ENCODE measurements at places on chromosomes 1 and 21. TPM values are rescaled to one million over a fixed set of nuclear protein-coding genes. Genes with fewer than 3 reads are reported as not detected.
A peak's percentile ranks its signal among the peaks of the same experiment; 100 is the strongest.

DNA sequence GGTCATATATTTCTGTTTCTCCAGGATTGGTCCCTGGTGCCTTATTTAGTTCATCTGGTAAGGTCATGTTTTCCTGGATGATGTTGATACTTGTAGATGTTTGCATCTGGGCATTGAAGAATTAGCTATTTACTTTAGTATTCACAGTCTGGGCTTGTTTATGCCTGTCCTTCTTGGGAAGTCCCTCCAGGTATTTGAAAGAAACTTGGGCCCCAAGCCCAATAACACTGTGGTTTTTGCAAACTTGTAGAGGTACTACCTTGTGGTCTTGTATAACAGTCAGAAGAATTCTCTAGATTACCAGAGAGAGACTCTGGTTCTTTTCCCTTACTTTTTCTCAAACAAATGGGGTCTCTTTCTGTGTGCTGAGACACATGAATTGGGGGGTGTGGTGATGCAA lies 251.4 kb upstream of the B3GALT2 start:
- DNase-seq: no peak

DNA sequence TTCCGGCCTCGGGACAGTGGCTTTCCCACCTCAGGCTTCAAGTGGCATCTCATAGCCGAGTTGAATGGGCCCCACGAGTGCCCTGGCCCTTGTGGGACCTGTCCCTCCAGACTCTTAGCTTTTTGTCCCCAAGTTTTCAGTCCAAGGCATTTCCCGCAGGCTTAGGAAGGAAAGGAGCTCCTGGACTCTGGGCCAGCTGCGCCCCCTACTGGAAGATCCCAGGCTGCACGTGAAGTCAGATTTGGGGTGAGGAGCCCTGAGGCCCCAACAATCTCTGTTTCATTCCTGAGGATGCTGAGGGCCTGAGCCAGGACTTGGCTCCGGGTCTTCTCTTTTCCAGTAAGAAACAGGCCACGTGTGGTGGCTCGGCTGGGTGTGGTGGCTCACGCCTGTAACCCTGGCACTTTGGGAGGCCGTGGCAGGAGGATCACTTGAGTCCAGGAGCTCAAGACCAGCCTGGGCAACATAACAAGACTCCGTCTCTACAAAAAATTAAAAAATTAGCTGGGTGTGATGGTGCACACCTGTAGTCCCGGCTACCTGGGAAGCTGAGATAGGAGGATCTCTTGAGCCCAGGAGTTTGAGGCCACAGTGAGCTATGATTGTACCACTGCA lies 67.4 kb downstream of the ARHGEF10L start:
- DNase-seq: peak; percentile 73

DNA sequence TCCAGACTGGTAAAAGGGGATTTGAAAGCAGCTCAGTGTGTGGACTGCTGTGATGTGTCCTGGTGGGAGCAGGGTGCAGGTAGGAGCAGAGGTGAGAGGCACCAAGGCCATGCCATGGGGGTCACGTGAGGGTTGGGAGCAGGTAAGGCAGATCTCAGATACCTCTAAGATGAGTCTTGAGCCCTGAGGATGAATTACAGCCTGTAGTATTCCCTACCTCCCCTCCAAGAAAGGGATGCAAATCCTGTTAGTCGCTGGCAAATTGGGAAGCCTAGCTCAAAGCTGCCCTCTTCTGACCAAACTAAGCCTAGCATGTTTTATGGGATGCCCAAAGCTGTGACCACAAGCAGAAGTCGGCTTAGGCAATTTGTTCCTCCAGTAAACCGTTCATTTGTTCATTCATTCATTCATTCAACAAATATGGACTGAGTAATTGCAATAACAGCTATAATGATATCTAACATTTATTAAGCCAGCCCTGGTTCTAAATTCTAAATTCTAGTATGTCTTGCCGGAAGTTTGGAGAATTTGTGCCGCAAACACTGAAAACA lies 3.9 kb upstream of the NUAK2 start:
- peak; percentile 85 for DNase-seq

- DNase-seq: no peak
Measured at GRCh38 chr1:115722221-115722620, 46.3 kb downstream of the CASQ2 start.

DNA sequence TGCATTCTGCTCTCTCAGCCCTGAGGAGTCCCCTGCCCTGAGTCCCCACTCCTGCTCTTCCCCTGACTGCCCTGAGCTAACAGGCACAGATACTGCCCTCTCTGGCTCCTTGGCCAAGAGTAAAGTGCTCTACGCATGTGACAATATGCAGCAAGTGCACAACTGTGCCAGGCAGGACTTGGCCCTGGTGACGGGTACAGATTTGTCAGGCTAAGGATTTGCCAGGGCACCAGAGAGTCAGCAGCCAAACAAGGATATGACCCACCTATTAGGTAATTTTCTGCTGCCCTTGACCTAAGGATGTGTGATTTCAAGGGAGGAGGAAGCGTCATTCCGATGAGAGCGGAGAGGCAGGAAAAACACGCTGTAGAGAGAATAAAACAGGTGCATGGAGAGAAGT lies 339.0 kb downstream of the PTPRU start:
- DNase-seq: no peak

DNA sequence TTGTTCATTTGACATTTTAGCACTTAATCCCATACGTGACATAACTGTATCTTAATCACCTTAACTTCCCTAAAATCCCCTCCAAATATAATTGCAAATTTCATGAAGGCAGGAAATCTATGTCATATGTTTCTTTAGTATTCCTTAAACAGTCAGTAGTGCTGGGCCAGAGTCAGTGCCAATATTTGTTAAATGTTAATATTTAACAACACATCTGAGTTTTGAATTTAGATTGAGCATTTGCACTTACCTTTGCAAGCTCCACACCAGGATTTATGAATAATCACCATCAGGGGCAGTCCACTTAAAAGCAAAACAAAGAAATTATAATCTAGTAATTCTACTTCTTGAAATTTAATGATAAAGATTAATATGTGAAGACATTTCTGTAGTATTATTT lies 5.3 kb downstream of the KTI12 start:
- no peak for DNase-seq

DNA sequence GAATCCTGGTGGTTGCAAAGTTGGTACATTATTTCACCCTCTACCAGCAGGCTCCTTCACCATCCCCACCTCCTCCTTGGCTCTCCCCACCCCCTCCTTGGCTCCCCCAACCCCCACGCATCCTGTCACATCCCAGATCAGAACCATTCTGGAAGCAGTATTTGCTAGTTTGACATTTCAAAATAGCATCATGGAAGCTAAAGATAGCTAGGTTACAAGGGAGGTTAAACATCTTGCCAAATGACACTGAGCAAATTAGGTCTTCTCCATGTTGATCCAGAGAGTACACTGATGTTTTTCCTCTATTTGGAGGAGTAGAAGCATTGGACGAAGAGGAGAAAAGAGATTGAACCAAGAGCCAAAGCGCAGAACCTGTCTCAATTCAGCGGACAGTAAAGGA lies 158.9 kb upstream of the FGGY start:
- DNase-seq: no peak

DNA sequence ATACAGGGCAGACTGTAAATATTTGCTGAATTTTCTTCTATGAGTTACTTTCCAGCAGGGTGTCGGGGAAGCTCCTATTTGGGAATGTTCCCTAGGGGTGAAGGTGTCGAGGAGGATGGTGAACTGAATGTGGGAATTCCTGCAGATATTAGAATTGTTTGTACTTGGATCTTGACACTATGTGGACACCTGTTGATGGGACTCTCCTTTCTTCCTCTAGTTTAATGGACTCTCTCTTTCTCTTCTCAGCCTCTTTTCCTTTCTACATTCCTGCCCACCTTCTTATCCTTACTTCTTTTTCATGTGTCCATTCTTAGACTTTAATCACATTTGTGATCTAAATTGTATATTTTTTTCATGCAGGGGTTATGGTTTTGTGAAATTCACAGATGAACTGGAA lies 14.0 kb downstream of the TRNAU1AP start:
- DNase-seq: no peak

DNA sequence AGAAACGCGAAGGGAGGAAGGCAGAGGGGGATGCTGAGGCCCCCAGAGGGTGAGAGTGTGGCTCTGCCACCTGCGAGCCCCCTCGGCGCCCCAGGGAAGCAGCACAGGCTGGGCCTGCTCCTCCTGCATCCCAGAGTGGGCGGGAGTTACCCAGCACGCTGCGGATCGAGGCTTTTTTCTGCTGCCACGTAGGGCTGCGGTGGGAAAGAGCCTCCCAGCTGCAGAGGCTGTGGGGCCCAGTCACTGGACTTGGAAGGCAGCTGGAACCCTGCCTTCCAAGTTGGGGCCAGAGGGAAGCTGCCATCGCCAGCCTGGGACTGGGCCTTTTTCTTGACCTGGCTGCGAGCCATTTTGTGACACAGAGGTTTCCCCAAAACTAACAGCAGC lies 2.3 kb upstream of the GRIK3 start:
- DNase-seq: peak; percentile 49

DNA sequence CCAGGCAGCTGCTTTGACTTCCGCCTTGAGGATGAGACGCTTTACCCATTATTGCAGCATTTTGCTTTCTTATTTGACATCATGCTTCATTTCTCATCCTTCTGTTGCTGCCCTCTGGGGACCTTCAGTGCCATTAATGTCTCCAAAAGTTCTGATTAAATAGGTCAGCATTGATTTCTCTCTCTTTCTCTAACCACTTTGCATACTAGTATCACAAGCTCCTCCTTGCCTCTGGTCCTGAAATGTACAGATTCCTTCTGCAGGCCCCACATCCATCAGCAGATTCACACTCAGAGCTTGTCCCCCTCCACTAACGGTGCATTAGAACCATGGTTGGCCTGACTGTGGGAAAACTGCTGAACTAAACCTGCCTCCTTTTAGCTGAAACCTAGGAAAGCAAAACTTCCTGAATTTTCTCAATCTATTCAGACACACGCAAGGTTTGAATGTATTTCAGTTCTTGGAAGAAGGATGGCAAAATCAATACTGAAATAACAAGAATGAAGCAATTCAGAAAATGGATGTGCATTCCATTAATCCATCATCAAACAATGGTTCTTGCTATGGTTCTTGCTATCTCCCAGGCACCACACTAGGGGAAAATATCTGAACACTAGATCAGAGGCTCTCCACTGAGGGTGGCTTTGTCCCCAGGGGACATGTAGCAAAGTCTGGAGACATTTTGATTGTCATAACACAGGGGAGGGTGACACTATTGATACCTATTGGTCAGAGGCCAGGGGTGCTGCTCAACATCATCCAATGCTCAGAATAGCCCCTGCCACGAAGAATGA lies 154.5 kb downstream of the PCP4 start:
- no peak for DNase-seq

DNA sequence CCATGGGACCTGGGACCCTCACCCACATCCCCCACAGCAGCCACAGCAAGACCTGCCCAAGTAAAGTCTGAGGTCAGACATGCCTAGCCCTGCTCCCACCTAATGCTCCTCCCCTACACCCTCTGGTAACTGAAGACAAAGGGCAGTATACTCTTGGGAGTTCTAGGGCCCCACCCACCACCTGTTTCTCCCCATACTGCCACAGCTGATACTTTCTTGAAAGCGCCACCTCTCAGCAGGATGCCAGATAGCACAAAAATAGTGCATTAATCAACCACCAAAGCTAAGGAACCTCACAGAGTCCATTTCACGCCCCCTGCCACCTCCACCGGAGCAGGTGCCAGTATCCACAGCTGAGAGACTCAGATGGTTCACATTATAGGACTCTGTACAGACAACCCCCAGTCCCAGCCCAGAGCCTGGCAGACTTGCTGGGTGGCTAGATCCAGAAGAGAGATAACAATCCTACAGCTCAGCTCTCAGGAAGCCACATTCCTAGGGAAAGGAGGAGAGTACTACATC lies 238.1 kb downstream of the LRRC40 start:
- DNase-seq: no peak

DNA sequence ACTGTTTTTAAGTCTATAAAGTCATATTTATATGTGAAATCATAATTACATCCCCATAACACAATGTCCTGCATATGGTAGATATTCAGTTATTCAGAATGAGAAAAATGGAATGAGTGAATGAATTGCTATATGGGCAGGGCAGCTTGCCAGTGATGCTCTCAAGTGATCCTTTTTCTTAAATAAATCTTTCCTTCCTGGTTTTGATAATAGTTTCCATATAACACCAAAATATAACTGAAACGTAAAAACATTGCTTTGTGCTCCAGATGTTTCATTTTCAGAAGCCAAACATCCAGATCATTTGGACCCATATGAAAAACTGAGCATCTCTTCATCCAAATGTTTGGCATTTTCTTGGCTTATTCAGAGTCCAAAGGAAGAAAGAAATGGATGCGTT lies 30.2 kb upstream of the RGS8 start:
- DNase-seq: no peak

The S100A7 gene
- not detected for total RNA-seq

The AMY1A gene
- total RNA-seq: not detected

The TTC22 gene
- total RNA-seq: not detected

The NUDT4B gene
- 30.9 TPM for total RNA-seq

The C8B gene
- not detected for total RNA-seq

The CACNA1S gene
- total RNA-seq: not detected

The MSH4 gene
- total RNA-seq: 0.34 TPM

The COL6A2 gene
- total RNA-seq: 480 TPM
